GM12892 (cell line): ENCODE measurements at places on chromosomes 3 and 15.

DNA sequence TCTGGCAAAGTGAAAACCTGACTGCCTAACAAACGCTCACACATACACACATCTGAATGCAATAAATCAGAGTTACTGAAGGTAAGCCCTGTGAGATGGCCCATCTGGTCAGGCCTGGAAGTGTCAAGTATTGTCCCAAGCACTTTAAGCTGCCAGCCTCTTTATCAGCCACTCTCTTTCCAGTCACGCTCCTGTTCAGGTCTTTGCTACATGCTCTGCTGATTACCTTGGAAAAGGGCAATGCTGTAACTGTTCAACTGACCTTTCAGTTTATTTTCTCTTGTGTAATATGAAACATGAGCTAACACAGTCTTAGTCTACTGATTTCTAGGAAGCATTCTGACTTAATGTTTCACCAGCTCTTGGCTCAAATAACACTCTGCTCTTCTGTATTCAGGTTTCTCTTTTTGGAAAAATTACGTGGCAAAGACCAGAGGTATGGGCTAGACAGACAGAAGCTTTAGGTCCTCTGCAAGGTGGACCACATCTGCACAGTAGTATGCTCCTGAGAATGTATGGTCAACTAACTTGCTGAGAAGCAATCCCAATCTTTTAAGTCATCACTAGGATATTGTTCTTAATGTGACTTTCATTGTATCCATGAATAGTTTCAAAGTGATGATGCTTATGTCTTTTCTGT lies 44.5 kb downstream of the GBE1 start:
- DNase-seq, result no peak

- DNase-seq, result no peak
Measured at GRCh38 chr3:31288224-31288623, 244.5 kb upstream of the STT3B start.

- DNase-seq, result no peak
Measured at GRCh38 chr15:76678766-76679165, 226.4 kb downstream of the SCAPER start.

- no peak for DNase-seq
Measured at GRCh38 chr3:52923963-52924362, 26.6 kb upstream of the STIMATE start.

GRCh38 chr15:84904419-84904818 lies 20.0 kb downstream of the SLC28A1 start:
- DNase-seq, result no peak

- no peak for DNase-seq
Measured at GRCh38 chr3:143329567-143330211, 210.1 kb downstream of the CHST2 start.

DNA sequence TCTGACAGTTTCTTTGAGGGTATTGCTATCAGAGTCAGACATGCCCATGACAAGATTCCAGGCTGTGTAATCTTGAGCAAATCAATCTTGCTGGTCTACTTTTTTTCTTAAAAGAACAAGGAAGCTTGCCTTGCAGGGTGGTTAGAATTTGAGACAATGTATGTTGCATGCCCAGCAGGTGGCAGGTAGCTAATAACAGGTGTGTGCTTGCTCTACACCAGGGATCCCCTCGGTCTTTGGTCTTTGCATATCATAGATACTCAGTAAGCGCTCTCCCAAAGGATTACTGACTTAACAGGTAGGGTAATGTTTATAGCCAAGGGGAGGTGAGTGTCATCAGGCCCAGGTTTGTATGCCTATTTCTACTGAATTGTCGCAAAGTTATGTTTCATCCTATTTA lies 37.3 kb downstream of the CACNA1D start:
- no peak for DNase-seq

- DNase-seq, result no peak
Measured at GRCh38 chr15:59548501-59549226, 62.9 kb upstream of the GCNT3 start.

GRCh38 chr15:87599616-87600015 lies 656.9 kb downstream of the NTRK3 start:
- DNase-seq, result no peak

- no peak for DNase-seq
Measured at GRCh38 chr15:84830036-84830435, 12.9 kb downstream of the ALPK3 start.

- no peak for DNase-seq
Measured at GRCh38 chr3:194367992-194368841, 1.3 kb downstream of the LRRC15 start.

GRCh38 chr15:56675930-56676329 lies 57.4 kb downstream of the ZNF280D start:
- no peak for DNase-seq

- no peak for DNase-seq
Measured at GRCh38 chr3:63937661-63938651, 25.8 kb upstream of the SCAANT1 start.

- no peak for DNase-seq
Measured at GRCh38 chr3:114942773-114943172, 204.3 kb downstream of the ZBTB20 start.

DNA sequence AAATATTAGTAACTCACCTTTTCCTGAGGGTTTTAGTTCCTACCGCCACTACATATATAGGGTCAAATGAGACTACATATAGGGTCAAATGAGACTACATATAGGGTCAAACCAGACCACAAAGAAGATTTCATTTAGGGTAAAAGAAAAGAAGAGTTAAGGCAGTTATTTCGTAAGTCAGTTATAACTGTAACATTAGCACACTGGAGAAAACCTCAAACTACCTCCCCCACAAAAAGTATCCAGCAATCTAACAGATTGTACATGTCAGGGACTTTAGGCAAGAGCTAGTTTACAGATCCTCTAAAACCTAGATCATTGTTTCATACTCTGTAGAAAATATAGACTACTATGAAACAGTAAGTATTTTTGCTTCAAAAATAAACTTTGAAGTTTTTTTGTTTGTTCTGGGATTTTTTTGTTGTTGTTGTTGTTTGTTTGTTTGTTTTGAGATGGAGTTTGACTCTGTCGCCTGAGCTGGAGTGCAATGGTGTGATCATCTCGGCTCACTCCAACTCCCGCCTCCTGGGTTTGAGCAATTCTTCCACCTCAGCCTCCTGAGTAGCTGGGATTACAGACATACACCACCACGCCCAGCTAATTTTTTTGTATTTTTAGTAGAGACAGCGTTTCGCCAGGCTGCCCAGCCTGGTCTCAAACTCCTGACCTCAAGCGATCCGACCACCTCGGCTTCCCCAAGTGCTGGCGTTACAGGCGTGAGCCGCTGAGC lies 92.4 kb upstream of the CGNL1 start:
- no peak for DNase-seq

GRCh38 chr3:68893600-68894239 lies 38.6 kb downstream of the TAFA4 start:
- DNase-seq, result no peak

GRCh38 chr15:55856506-55857164 lies 113.7 kb upstream of the PRTG start:
- no peak for DNase-seq

DNA sequence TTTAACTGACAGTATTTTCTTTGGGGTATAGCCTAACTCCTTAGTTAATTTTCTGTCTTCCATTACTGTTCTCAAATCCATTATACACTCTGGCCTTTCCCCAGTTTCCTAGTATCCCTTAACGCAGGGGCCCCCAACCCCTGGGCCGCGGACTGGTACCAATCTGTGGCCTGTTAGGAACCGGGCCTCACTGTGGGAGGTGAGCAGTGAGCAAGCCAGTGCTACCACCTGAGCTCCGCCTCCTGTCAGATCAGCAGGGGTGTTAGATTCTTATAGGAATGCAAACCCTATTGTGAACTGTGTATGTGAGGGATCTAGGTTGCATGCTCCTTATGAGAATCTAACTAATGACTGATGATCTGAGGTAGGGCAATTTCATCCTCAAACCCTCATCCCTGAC lies 75.1 kb downstream of the DOCK3 start:
- DNase-seq, result no peak

- DNase-seq, result no peak
Measured at GRCh38 chr15:90165659-90166489, 35.3 kb upstream of the SEMA4B start.

GRCh38 chr3:58271901-58272501 lies 34.0 kb upstream of the RPP14 start:
- DNase-seq, result no peak

GRCh38 chr3:51384055-51384725 lies 901 bp upstream of the MANF start:
- peak; percentile 47 for DNase-seq

DNA sequence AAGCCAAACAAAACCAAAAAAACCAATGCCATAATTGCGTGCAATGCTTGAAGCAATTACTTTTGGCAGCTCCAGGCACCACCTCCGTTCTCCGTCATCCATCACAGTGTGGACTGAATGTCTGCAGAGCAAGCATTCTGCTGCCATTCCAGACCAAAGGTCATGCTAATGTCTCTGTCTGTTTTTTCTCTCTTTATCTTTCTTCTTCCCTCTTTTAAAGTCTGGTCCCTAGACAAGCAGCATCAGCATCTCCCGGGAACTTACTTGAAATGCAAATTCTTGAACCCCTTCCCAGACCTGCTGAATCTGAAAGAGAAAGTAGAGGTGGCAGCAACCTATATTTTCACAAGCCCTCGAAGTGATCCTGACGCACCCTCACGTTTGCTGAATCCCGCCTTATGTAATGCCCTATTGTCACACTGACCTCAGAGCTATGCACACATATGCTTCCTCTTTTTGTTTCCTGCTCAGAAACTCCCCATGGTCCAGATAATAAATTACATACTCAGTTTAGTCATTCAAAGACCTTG lies 297.3 kb upstream of the PROK2 start:
- DNase-seq, result peak; percentile 37

DNA sequence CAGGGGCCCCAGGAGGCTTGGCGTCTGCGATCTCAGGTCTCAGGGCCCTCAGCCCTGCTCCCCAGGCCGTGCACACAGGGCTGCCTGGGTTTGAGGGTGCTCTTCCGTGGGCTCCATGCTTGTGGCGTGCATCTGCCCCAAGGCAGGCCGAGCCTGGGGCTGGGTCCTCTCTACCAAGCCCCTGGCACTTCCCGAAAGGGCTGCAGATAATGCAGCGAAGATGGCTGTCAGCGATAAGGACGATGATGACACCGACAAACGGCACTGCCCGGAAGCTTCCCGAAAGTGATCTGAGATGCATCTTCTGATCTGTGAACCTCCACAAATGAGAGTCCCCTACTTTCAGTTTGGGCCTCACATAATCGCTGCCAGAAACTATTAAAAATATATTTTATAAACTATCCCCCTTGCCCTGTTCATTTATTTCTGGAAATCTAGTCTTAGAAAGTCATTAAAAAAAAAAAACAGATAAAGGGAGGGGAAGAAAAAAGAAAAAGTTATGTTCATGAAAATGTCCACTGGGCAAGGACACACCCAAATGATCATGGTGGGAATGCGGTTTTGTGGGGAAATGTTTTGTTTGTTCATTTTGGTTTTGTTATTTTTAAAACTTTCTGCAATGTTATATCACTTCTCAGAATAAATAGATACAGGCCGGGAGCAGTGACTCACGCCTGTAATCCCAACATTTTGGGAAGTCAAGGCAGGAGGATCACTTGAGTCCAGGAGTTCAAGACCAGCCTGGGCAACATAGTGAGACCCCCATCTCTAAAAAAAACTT lies 51.5 kb downstream of the RPN1 start:
- DNase-seq, result no peak

GRCh38 chr3:5754602-5755001 lies 567.1 kb downstream of the EDEM1 start:
- no peak for DNase-seq

DNA sequence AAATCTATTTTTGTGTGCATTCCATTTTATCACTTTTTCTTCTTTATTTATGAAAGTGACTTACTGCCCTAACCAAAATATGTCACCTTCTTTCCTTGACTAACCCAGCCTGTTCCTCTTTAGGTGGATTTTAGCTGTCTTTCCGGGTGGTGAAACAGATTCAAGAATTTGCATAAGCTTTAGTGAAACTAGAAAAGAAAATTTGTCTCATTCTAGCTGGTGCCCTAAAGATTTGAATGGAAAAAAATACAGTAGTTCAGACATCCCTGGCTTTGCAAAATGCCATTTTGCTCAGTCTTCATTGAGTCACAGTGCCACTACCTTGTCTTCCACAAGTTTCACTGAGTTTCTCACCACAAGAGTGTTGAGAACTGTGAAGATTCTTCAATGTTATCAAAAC lies 28.2 kb upstream of the CCDC50 start:
- DNase-seq, result peak; percentile 28

DNA sequence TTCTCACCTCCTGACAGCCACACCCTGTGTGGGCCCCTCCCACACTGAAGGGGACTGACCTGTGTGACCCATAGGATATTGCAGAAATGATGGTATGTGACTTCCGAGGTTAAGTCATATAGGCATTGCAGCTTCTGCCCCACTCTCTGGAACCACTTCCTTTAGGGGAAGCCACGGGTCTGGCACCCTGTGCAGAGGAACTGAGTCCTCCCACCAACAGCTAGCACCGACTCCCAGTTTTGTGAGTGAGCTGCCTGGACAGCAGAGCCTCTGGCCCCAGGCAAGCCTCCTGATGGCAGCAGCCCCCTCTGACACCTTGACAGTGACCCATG lies 24.6 kb upstream of the SLC6A6 start:
- no peak for DNase-seq

GRCh38 chr3:30333143-30333542 lies 273.3 kb upstream of the TGFBR2 start:
- no peak for DNase-seq

DNA sequence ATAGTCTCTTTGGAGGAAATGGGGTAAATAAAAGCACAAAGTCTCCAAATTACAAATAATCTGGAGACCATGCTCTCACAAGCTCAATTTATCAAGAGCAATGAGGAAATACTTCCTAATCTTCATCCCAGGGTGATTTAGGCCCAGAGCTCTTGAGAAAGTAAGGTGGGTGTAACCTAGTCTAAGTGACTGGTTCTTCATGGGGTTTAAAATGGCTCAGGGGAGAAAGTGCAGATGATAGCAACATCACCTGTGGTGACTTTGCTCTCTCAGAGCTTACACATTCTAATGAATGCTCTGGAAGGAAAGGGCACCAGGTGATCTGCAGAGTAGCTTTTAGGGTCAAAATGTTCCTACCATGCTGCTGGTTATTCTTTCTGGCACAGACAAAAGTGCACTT lies 118.4 kb upstream of the TP63 start:
- no peak for DNase-seq

DNA sequence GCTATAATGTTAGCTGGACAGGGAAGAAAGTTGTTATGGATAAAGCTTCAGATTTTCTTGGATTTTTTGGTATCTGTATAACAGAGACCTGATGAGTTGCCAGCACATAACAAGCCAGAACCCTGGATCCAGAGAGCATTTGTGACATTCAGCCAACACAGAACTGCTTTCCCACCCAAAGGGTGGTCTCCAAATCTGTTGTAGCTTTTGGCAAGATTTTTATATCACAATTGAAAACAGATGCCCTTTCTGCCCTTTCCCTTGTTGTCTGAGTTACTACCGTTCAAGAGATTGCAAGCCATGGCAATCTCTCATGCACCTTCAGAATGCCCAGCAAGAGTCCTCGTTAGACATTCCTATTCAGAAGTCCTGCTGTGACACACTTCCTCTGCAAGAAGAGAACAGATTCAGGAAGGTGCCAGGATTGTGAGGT lies 107.6 kb upstream of the FGF7 start:
- no peak for DNase-seq
